NCI-H187 (cell line): ENCODE measurements at places on chromosomes 12 and 14.

DNA sequence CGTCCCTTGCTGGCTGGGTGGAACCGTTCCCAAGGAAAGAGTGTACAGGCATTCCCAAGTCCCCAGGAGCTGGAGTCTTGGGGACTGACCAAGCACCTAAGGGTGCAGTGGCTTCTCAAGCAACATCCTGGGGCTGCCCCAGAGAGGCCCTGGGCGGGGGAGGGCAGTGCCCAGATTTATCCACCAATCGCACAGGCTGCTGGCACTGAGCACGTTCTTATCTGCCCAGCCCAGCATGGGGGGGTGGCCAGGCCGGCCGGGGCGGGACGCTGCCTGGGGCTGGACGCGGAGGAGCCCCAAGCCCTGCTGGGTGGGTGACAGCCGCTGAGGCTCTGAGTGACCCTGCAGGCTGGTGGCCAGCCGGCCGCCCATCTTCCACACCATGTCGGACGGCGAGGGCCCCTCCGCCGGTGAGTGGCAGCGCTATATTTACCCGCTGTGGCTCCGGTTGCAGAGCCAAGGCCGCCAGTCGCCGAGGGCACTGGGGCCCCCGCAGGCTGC, 53.4 kb downstream of the CYP46A1 start:
- DNase-seq: no peak

GRCh38 chr12:100972121-100972520, 177.5 kb downstream of the ANO4 start:
- no peak for DNase-seq

DNA sequence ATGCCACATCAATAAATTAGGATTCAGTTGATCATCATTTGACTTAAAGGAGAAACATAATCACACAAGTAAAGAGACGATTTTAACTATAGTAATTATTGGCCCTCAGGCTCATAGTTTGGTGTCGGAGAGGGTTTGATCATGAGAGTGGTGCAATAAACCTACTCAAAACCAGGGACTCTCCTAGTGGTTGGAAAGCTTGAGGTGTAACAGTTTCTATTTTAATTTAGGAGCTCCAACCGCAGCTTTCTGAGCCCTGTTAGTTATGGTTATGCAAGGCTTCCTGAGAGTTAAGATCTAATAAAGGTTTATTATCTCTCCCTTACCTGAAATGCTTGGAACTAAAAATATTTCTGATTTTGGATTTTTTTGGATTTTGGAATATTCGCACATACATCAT, 36.4 kb downstream of the TMTC2 start:
- DNase-seq: no peak

DNA sequence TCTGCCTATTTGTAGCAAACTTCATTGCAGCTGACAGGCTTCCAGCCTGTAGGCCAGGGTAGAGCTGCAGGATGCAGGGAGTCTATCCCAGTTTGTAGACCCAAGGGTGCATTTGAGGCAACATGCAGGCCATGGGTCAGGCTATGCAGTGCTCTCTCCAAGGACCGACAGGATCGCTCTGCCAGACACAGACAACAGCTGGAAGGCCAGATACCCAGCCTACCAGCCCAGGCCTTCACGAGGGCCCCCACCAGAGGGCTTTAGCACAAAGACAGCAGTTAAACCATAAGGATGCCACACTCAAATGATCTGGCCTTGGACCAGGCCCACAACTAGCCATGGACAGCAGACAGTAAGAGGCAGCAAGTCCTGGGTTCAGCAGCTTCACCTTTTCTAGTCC, 10.3 kb downstream of the KCTD10 start:
- no peak for DNase-seq

DNA sequence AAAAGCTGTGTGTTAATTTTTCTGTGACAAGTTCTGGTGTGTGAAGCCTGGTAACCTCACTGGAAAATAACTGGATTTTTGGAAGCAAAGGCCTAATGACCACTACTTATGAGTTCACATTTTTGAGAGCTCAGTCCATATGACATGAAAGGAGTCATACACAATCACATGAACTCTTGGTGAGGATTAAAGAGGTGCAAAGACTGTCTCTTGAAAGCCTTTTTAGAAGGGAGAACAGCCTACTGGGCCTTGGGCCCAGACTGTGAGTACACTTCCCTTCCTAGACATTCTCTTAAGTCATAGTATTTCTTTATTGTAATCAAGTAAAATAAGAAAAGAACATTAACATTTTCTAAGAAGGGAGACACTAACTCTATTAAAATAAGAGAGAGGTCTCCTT, 176.1 kb downstream of the BCAT1 start:
- no peak for DNase-seq

DNA sequence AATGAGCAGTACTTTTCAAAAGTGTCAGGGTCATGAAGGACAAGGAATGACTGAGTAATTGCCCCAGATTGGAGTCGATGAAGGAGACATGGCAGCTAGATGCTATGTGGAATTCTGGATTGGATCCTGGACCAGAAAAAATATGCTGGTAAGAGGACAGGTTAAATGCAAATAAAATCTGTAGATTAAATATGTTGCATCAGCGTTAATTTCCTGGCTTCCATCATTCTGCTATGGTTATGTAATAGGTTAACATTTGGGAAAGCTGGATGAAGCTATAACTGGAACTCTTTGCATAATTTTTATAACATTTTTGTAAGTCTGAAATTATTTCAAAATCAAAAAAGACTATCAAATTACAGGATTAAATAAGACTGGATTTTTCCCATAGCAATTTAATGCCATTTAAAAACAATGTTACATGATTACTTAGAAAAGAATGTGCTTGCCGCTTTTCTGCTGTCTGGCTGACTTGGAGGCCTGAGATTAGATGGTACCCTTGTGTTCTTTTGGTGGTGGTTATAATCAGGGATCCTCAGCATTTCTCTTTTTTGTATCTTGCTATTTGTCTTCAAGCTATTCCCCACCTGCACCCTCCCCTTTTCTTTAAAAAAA, 65.1 kb downstream of the FBXW8 start:
- DNase-seq: no peak

DNA sequence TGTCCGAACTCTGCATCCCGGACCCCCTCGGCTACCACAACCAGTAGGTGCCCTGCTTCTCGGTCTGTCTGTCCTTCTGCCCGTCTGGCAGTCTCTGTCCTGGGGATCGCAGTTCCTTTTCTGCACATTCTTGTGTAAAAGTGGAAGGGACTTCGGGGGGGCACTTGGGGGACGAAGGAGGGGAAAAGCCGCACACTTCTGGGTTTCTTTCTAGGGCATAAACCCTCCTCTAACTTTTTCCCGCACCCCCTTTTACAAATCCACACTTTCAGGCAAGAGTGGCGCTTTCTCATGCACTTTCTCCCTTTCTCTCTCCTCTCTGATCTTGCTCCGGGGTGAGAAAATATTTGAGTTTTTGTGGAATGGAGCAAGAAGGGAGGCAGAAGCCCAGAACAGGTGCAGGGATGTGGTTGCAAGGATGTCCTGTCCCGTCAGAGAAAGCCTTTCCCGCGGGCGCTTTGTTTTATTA, 506 bp downstream of the ESRRB start:
- DNase-seq: no peak

DNA sequence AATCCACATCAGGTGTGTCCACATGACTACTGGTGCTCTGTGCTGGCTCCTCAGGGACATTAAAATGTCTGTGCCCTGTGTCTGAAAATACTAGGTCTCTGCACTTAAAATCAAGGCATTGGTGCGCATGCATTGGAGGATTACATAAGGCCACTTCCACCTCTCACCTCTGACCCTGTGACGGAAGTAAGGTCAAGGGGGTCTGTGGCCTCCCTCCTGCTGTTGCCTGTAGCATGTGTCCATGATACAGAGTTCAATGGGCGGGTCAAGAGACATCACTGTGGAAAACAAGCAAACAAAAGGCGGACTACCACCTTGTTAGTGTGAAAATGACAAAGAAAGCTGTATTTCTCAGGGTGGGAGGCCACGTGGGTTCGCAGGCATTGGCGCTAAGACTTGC, 208.6 kb upstream of the PWP1 start:
- DNase-seq: no peak

DNA sequence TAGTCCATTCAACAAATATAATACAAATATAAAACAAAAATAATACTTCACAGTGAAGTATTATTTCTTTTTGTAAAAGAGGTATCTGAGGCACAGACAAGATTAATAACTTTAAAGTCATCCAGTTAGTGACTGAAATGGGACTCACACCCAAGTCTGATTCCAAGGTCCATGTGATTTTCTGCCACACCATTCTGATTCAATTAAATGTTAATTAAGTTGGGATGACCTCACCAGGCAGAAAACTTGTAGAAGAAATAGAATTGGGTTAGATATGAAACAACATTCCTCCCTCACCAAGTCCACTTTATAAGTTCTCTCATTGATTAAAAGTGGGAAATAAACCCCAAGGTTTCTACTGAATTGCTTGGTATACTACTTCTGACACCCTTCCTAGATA, 34.4 kb downstream of the DIO2 start:
- no peak for DNase-seq

DNA sequence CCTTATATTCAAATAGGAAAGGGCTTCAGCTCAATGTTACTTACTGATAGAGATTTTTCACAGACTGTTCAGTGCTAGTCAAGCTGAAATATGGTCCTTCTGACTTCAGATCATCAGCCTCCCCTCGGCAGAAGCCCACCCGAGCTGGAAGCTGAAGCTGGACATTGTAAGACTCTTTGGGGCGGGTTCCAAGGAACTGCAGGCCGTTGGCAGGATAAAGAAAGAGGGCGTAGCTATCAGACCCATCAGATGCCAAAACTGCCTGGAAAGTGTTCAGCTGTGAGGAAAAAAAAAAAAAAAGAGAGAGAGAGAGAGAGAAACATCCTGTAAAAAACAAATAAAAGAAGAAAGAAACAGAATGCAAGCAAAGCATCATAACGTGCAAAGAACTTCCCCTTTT, 8.8 kb downstream of the NID2 start:
- DNase-seq: no peak

DNA sequence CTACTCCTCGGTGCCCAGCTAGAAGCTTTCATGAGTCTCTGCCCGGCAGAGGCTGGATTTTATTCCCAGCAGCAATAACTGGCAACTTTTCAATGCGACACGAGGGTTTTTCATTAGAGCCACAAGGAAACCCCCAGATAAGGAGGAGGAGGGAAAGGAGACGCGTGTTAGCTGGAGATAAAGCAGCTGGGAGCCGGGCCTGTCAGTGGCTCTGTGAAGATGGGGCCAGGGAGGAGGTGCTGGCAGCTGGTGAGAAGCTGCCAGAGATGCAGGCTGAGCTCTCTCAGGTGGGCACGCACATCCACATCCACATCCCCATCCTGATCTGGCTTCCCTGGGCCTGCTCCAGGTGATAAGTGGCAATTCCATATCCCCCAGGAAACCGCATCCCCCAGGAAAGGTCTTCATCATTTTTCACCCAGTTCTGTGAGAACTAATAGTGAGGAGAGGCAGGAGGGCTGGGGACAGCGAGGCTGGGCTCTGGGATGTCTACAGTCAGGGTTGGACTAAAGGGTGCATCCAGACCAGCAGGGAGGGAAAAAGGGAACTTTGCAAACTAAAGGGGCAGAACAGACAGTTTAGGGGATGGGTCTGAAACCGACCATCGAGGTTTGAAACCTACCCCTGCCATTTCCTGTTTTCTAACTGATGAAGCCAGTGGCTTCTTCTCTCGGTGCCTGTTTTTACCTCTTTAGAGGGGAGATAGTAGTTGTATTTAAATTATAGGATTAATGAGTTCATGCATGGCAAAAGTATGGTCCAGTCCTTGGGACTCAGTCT, 413.2 kb downstream of the DPF3 start:
- DNase-seq: no peak

DNA sequence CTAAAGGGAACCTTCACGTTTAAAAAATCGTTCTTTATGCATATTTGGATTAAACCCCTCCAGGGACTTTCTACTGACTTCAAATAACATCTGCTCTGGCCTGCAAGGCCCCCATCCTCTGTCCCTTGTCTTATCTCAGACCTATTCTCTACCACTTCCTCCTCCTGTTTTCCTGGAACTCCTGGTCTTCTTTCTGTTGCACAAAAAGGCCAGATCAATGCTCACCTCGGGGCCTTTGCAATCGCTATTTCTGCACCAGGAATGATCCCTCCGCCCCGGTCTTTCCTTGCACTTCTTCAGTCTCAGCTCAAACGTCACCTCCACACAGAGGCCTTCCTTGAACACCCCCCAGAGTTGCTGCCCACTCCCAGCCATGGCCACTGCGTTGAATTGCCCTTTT, 57.6 kb upstream of the BEGAIN start:
- no peak for DNase-seq

DNA sequence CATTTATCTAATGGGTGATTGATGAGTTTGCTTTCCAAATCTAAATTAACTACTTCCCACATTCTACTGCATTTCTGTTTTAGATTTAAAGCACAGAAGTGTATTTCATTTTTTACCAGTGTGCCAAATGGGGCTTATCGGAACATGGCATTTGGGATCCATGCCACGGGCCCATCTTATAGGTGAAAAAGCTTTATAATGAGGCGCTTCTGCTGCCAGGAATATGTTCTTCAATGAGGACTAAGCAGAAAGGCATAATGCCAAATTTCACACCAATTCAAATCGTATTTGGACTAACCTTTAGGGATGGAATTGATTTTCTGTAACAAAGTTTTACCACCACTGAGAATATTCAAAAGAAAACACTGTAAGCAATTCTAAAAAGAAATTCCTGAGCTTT, 803.5 kb upstream of the FLRT2 start:
- DNase-seq: no peak

GRCh38 chr12:80625051-80625450, 82.4 kb upstream of the MYF6 start:
- DNase-seq: no peak

DNA sequence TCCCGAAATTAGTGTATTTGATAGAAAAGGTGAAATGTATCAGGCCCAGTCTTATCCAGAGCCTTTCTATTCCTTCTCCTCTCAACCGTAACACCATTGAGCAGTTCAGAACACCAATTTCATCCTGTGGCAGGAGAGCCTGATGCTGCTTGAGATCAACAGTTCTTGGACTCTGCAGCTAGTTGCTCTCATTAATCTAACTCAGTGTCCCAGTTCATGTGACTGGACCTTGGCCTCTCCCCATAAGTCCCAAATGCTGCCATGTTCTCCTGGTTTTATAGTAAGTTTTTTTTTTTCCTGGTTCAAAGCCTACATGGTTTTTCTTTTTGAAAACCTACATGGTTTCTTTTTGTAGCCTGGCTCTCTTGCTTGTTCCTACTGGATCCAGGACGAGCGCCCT, 293.9 kb downstream of the ITPR2 start:
- DNase-seq: no peak

DNA sequence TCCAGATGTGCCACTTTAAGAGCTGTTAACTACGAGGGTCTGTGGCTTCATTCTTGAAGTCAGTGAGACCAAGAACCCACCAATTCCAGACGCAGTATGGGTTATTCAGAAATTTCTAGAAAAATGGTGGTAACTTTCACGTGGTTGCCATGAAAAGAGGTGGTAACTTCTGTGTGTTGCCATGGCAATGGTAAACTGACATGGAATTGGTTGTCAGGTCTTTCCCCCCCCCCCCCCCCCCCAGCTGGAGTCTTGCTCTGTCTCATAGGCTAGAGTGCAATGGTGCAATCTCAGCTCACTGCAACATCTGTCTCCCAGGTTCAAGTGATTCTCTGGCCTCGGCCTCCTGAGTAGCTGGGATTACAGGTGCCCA, 18.8 kb upstream of the VWF start:
- no peak for DNase-seq
